ENCODE measurements at places on chromosomes 2 and 18. TPM values are rescaled to one million over a fixed set of nuclear protein-coding genes. Genes with fewer than 3 reads are reported as not detected.

Gene CHRNA1
- total RNA-seq: not detected

Gene LIPG
- not detected for total RNA-seq

Gene ARMC9
- total RNA-seq: 3.2 TPM

Gene SSB
- total RNA-seq: 88.2 TPM

Gene CCDC85A
- not detected for total RNA-seq

Gene UGT1A1
- total RNA-seq: not detected

Gene TRIM54
- not detected for total RNA-seq

Gene PIK3C3
- 49.0 TPM for total RNA-seq

Gene SLC1A4
- 61.7 TPM for total RNA-seq
